Activated CD4-positive, alpha-beta T cell treated with anti-CD3 and anti-CD28 coated beads, Interleukin-2, amount 10 ng/mL, durations not matched to agents 7 days and 5 days (primary cell): ENCODE measurements at places on chromosomes 1 and 21. TPM values are rescaled to one million over a fixed set of nuclear protein-coding genes. Genes with fewer than 3 reads are reported as not detected.

Gene PHLDA3
- total RNA-seq, result 12.1 TPM

GRCh38 chr1:223207293-223208066, 64.4 kb upstream of the TLR5 start:
- DNase-seq, result no peak

Gene FGR
- not detected for total RNA-seq

DNA sequence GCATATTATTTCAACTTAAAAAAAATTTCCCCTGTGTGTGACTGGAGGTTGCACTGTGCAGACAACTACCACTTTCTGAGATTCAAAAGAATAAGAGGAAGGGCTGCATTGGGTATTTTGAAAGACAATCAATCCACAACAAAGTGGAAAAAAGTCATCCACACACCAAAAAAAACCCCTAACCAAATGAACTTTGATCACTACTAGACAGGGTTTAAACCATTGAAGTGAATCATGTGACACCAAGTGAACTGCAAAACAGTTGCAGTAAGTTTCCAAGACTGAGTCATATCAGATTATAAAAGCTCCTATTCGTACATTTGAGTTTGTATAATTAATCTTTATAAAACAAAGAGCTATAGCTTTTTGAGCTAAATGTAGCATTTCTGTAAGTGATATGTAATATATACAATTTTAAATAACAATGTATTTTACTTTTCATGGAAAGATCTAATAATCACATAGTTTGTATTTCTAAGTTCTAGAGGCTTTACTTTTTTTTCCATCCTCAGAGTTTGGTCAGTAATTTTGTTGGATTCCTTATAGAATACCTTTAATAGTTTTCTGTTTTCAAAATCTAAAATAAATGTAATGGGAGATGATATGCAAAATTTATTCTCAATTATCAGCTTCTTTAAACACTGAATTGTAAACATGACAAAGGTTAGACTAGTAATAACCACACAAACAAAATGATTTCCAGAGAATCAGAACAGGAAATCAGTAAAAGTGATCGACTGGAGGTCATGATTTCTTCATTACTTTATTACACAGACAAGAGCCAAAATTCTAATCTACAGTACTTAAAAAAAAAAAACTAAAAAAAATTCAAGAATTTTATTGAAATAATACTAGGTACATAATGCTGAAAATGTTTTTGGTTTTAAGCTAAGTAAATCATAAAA, 50.5 kb upstream of the GFI1 start:
- DNase-seq, result peak; percentile 62

GRCh38 chr1:151680826-151681225, 35.8 kb downstream of the CELF3 start:
- no peak for DNase-seq

- DNase-seq, result no peak
These were observed 29.1 kb downstream of the LAMC2 start for GRCh38 chr1:183215076-183215720.

DNA sequence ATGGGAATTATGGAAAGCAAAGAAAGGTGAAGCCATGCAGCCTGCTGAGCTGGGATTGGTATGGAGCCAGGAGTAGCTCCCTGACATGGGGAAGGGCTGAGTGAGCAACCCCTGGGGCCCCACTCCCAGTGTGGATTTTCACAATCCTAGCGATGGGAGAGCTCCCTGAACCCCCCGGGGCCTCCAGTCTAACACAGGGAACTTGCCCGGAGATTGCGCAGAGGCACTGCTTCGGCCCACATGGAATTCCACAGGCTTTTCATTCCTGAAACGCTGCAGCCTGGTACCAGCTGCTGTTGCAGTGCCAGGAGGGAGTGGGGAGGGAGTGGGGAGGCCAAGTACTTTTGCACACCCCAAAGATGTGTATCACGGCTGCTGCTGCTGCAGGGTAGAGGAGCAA, 110.4 kb upstream of the C21orf91 start:
- no peak for DNase-seq

DNA sequence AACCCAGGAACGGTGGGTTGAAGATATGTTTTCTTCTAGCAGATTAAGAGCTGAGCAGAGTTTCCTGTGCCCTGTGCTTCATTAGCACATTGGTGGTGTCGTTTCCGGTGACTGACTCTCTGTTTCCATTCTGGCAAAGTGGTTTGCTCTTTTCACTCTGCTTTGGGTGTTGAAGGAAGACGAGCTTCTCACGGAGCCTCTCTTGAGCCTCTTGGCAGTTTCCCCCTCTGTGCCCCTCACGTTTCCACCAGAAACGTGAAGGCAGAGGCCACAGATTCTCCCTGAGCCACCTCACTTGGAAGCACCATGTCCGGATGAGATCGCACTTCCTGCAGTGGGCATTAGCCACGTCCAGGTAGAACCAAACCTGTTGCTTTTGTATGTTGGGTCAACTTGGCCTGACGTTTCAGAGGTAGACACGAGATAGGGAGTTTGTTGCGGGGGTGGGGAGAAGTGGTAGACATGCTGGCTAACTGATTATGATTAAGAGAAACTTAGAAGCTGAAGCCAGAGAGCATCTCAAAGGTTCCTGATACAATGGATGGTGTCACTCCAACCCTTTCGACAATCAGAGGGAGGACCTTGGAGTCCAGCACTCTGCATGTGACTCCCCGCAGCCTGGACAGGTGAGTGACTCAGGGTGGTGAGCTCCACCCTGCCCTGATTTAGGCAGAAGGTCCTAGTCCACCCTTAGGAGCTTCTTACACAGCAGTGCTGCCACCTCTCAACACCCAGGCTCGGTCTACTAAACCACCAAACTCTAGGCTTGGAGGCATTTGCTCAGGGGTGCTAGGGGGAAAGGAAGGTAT, at the start of gene LAX1:
Gene LAX1, plus strand, starts transcription at position 155 of the 809 bp plus-strand sequence. Its CDS starts 383 bp downstream, at position 538.
- peak; percentile 88 for DNase-seq

DNA sequence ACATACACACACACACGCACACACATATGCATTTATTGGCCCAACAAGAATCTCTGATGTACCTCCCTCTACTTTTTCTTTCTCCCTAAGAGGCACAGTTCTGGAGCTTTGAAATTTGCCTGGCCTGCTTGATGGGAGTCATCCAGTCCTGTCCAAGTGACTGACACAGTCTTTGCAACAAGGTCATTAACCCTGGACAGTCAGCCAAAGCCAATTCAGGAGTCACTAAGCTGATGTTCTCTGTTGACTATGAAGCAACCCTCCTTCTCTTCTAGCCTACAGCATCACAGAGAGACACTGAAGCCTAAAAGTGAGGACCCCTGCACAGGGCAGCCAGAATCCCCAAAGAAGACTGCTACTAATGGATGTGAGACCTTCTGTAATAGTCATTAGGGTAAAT, 123.1 kb downstream of the HHIPL2 start:
- DNase-seq, result no peak

Gene CFHR1
- not detected for total RNA-seq

DNA sequence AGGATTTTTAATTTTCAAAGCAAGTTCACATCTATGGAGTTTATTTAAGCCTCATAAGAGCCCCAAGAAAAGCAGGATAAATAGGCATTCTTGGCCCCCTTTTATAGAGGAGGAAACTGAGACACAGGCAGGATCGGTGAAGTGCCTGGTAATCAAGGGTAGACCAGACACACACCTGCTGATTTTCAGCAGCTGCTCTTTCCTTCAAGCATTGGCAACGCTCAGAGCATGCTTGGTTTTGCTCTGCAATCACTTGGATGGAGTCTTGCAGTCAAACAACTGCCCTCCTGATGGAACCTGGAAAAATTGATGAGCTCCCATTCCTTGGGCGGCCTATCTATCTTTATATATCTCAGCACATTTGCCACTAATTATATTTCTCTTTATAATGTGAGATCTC, 478.9 kb upstream of the CAMK1G start:
- no peak for DNase-seq

DNA sequence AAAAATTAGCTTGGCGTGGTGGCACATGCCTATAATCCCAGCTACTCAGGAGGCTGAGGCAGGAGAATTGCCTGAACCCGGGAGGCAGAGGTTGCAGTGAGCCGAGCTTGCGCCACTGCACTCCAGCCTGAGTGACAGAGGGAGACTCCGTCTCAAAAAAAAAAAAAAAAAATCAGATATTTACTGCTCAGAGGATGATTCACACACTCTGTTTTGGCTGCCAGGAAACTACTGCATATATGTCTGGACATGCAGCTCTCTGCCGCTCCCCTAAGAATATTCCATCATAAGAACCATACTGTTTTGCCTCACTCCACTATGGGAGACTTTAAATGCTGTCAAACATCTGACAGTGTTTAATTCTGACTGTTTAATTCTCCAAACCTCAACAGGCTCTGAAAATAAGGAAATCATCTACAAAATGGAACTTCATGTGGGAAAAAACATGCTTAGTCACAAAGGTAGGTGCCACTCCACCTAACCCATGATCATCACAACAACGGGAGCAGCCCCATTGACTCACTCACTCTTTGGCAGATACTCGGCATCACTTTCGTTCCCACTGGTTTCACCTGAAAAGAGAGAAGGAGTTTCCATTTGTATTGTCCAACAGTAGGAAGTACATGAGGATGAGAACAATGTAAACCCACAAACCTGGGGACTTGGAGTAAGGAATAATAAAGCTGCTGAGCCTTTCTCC, 29.3 kb upstream of the BCAS2 start:
- no peak for DNase-seq

DNA sequence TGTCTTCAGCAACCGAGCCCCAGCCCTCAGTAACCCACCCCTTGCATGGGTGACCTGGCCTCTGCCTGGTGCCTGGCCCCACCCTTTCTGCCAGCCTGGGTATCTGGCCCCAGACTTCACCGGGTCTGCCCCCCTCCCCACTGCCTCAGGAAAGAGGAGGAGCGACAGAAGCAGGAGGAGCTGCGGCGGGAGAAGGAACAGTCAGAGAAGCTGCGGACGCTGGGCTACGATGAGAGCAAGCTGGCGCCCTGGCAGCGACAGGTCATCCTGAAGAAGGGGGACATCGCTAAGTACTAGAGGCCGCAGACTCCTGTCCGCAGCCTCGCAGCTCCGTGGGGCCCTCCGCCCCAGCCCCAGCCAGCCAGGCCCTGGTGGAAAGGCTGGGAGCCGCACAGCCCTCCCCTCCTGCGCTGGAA, 6.1 kb downstream of the TNFRSF25 start:
- peak; percentile 63 for DNase-seq

Gene FAM3B
- total RNA-seq, result not detected

Gene IVNS1ABP
- 89.9 TPM for total RNA-seq

DNA sequence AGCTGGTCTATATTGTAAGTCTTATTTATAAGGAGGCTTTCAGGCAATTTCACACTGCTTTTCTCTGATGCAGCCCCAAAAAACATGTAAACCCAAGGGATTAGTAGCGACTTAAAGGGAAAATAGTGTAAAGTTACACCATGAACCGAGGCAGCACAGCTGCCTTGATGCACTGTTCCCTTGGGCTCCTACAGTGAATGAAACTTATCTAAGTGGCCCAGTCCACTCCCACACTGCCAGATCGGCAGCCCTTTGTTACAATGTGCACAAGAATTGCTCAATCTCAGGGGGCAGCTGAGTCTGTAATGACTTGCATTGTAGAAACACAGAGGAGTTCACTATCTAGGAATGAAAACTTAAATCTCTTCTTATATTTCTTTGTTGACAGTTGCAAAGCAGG, 120.8 kb upstream of the ADGRL2 start:
- DNase-seq, result no peak

Gene DMAP1
- 46.2 TPM for total RNA-seq

DNA sequence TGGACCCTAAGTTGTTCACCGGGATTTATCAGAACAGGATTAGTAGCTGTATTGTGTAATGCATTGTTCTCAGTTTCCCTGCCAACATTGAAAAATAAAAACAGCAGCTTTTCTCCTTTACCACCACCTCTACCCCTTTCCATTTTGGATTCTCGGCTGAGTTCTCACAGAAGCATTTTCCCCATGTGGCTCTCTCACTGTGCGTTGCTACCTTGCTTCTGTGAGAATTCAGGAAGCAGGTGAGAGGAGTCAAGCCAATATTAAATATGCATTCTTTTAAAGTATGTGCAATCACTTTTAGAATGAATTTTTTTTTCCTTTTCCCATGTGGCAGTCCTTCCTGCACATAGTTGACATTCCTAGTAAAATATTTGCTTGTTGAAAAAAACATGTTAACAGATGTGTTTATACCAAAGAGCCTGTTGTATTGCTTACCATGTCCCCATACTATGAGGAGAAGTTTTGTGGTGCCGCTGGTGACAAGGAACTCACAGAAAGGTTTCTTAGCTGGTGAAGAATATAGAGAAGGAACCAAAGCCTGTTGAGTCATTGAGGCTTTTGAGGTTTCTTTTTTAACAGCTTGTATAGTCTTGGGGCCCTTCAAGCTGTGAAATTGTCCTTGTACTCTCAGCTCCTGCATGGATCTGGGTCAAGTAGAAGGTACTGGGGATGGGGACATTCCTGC, 3.9 kb upstream of the OLFML3 start:
- peak; percentile 26 for DNase-seq

DNA sequence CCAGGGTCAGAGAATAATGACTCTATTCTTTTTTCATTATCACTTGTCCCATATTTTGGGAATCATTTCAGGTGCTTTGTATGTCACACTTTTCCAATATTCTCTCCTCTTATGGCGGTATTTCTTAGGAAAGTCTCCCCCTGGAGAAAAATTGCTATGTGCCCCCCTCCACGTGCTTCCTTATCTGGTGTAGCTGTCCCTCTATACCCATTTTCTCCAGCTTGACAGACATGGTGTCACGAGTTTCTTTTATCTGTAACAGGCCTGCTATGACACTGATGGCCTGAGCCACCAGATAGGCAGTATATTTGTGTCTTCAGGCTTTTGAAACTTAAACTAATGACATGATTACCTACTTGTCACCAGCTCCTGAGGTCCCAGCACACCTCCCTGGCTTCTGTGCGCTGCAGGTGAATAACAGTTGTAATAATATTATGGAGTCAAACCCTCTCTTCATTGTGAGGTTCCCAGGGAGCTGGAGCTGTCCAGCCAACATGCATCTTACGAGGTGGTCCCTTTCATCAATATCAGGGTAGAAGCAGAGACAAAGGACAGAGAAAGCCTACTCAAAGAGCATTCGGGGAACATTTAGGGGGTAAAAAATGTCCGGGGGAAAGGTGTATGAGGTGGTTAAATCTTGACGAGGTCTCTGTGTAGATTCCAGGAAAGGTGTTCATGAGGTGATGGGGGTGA, 71.2 kb upstream of the DUSP10 start:
- DNase-seq, result no peak

- DNase-seq, result no peak
These were observed 72.9 kb upstream of the CD53 start for GRCh38 chr1:110800079-110800478.

DNA sequence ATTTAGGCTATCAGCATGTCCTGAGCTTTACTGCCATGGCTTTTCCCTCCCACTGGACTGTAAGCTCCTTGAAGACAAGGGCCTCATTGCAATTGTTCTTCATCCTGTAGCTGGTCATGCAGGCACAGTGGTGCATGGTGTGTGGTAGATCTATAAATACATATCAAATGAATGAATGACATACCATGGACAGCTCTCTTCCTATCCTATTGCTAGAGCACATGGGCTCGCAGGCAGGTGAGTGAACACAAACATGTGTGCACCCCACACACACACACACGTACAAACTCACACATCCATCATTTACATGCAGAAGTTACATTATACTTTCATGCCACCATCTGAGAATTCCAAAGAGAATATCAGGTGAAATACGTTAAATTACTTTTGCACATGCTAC, 172.9 kb upstream of the RUNX1 start:
- peak; percentile 15 for DNase-seq

Gene LORICRIN
- not detected for total RNA-seq

Gene MRPL9
- 110 TPM for total RNA-seq

Gene PAFAH2
- total RNA-seq, result 10.1 TPM
